Fibroblast of the aortic adventitia (primary cell): ENCODE measurements at places on chromosomes 3 and 15. TPM values are rescaled to one million over a fixed set of nuclear protein-coding genes. Genes with fewer than 3 reads are reported as not detected.

The CX3CR1 gene
- not detected in 2 replicates for total RNA-seq

The LMLN gene
- total RNA-seq = 9.2 and 18.1 TPM in 2 replicates

The TRAK1 gene
- total RNA-seq = 23.2 and 51.6 TPM in 2 replicates

The MORC1 gene
- not detected in 2 replicates for total RNA-seq

The IP6K2 gene
- total RNA-seq = 35.7 and 44.3 TPM in 2 replicates

The GATM gene
- 0.18 and 0.57 TPM in 2 replicates for total RNA-seq

The GOLGA8G gene
- not detected in 2 replicates for total RNA-seq

The PLCB2 gene
- 0.27 TPM in 1 of 2 replicates, not detected in the other for total RNA-seq

The FANCD2OS gene
- total RNA-seq = not detected in 2 replicates

The HYKK gene
- total RNA-seq = 3.3 and 10.2 TPM in 2 replicates

The NSUN3 gene
- 16.4 and 17.8 TPM in 2 replicates for total RNA-seq

The MKRN2 gene
- 28.8 and 41.4 TPM in 2 replicates for total RNA-seq

The CCR8 gene
- total RNA-seq = not detected in 2 replicates

The GP9 gene
- not detected in 2 replicates for total RNA-seq

The ECE2 gene
- total RNA-seq = not detected in 2 replicates

The NAALADL2 gene
- total RNA-seq = 11.4 and 54.5 TPM in 2 replicates

The GYG1 gene
- 15.0 and 53.4 TPM in 2 replicates for total RNA-seq

The CLEC3B gene
- total RNA-seq = 10.5 and 12.4 TPM in 2 replicates

The GABRG3 gene
- not detected in 2 replicates for total RNA-seq
